Caco-2 (cell line): ENCODE measurements at places on chromosomes 2 and 18. TPM values are rescaled to one million over a fixed set of nuclear protein-coding genes. Genes with fewer than 3 reads are reported as not detected.

GRCh38 chr2:188378371-188378950 is 86.8 kb downstream of the GULP1 start:
- H3K27me3 ChIP-seq: no peaks in the 10 kb centered on the region
- H3K4me3 ChIP-seq: no peak overlapping the region
- DNase-seq: no peak
- no peak overlapping the region for H3K27ac ChIP-seq

GRCh38 chr2:144421606-144422510 is 98.1 kb downstream of the ZEB2 start:
- no peaks in the 10 kb centered on the region for H3K36me3 ChIP-seq
- H3K27ac ChIP-seq: no peak overlapping the region
- H3K4me3 ChIP-seq: no peak overlapping the region
- no peak for DNase-seq

DNA sequence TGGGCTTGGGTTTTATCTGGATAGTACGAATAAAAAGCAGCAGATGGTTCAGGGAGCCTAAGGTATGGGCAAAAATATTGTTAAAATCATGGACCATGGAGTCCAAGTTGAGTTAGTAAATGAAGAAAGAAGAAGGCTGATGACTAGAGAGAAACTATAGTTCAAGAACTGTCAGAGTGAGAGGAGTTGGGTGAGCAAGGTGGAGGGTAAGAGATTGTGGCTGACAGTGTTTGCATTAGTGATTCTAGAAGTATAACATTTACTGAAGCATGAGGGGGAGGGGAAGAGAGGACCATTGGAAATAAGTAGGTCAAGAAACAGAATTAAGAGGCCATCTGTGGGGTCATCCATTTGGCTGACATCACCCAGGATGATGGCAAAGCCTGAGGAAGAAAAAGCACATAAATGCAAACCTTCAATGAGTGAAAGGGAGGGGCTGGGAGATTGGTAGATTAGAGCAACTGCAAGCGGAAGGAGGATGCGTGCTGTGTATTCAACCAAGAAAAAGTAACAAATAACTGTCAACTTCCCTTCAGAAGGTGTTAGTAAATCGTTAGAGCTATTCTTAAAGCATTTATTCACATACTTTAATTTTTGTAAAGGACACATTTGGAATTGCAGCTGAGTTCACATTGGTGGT is 392.8 kb downstream of the TSN start:
- no peak overlapping the region for H3K27ac ChIP-seq
- no peaks in the 10 kb centered on the region for H3K4me1 ChIP-seq
- no peaks in the 10 kb centered on the region for H3K27me3 ChIP-seq

GRCh38 chr2:103959174-103960128 is 894.5 kb upstream of the POU3F3 start:
- peak; percentile 59 for DNase-seq
- no peaks in the 10 kb centered on the region for H3K4me1 ChIP-seq
- no peaks in the 10 kb centered on the region for H3K27me3 ChIP-seq
- no peak overlapping the region for H3K4me3 ChIP-seq
- H3K36me3 ChIP-seq: no peaks in the 10 kb centered on the region
- no peak overlapping the region for H3K27ac ChIP-seq

DNA sequence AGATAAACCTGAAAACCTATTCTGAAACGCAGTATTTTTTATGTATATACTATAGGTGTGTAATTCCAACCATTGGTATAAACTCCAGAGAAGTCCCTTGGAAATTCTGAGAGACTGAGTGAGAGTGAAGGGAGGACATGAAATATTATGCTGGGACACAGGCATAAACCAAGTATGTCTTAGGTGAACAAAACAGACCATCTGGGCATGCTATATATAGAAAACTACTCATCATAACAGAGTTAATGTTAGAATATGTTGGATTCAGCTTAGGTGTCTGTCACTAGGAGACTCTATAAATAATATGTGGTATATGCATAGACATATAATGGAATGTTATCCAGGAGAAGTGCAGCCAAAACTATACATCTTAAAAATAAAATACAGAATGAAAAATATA is 282.6 kb downstream of the LRP1B start:
- no peaks in the 10 kb centered on the region for H3K27me3 ChIP-seq
- no peak overlapping the region for H3K4me3 ChIP-seq
- H3K4me1 ChIP-seq: no peaks in the 10 kb centered on the region
- H3K27ac ChIP-seq: no peak overlapping the region

- no peak overlapping the region for H3K4me3 ChIP-seq
- no peak for DNase-seq
- peaks cover 2% of the 10 kb centered on the region for H3K36me3 ChIP-seq
Observed at GRCh38 chr2:120256651-120257000, 4.0 kb downstream of the RALB start.

GRCh38 chr2:219870041-219870440 is 242.6 kb downstream of the SLC4A3 start:
- H3K4me1 ChIP-seq: no peaks in the 10 kb centered on the region
- DNase-seq: no peak
- H3K27ac ChIP-seq: no peak overlapping the region
- no peak overlapping the region for H3K4me3 ChIP-seq
- H3K27me3 ChIP-seq: no peaks in the 10 kb centered on the region
- H3K36me3 ChIP-seq: no peaks in the 10 kb centered on the region

DNA sequence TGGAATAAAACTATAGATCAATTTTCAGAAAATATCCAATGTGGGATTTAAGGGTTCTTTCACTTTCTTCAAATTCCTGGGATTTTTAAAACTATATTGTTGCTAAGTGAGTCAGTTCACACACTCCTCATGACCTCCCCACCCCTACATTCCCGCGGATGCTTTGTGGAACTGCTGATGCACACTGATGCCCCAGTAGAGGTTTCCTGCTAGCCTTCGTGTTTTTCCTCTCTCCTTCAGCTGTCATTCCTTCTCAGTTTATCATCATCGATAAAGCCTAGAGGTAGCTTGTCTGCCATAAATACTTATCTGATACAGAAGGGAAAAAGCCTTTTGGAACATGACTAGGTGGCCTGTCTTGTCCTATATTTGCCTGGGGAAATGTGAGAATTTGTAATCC is 67.4 kb upstream of the GALNT5 start:
- no peak overlapping the region for H3K4me3 ChIP-seq
- no peak for DNase-seq
- H3K4me1 ChIP-seq: no peaks in the 10 kb centered on the region
- no peaks in the 10 kb centered on the region for H3K36me3 ChIP-seq
- no peaks in the 10 kb centered on the region for H3K27me3 ChIP-seq

DNA sequence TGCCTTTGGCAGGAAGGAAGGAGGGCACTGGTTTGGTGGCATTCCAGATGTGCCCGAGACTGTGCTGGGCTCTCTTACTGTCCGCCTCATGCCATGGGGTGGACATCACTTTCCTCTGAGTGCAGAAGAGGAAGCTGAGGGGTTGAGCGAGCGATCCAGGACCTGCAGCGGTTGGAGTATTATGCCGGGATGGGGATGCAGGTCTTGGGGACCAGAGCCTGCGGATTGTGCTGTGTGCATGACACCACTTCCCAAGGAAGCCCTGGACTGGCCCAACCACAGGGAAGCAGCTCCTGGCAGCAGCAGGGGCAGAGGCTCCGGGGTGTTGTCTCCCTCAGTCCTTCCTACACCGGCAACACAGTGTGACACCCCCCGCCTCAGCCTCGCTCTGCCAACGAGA is 44.5 kb downstream of the ATP6V1C2 start:
- peaks cover 22% of the 10 kb centered on the region for H3K4me1 ChIP-seq
- no peaks in the 10 kb centered on the region for H3K27me3 ChIP-seq
- no peak for DNase-seq
- H3K27ac ChIP-seq: peak overlapping the region; percentile 99
- no peaks in the 10 kb centered on the region for H3K36me3 ChIP-seq
- H3K4me3 ChIP-seq: no peak overlapping the region

DNA sequence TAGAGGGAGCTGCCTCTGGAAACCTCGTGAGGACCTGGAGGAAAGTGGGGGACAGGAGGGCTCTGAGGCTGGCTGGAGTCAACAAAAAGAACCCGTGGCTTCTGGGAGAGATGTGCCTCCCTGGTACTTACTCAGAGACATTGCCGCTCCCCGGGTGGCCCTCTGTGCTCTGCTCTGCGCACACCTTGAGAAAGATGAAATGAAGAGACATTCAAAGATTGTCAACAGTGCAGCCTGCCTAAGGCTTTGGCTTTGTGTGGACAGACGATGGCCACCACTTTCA is 14.5 kb downstream of the CYS1 start:
- no peak overlapping the region for H3K4me3 ChIP-seq
- H3K36me3 ChIP-seq: no peaks in the 10 kb centered on the region
- DNase-seq: no peak
- H3K4me1 ChIP-seq: no peaks in the 10 kb centered on the region

DNA sequence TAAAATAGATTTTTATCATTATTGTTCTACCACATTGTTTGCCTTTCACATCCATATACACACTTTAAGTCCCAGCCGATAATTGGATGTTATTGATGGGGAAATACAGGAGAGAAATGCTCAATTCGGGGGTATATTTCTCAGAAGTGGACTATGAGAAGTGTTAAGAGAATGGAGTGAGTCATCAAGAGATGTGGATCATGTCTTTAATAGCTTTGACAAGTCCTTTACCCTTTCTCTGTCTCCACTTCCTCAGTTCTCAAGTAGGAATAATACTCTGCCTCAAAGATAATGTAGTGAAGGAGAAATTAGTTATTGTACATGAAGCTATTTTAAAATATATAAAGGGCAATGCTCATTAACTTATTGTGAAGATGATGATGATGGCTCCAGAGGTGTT is 1017.6 kb upstream of the PIK3C3 start:
- no peak overlapping the region for H3K27ac ChIP-seq
- no peak for DNase-seq
- H3K4me1 ChIP-seq: no peaks in the 10 kb centered on the region
- no peaks in the 10 kb centered on the region for H3K36me3 ChIP-seq

GRCh38 chr2:173762221-173762620 is 203.0 kb downstream of the SP3 start:
- H3K4me1 ChIP-seq: no peaks in the 10 kb centered on the region
- H3K4me3 ChIP-seq: no peak overlapping the region
- H3K36me3 ChIP-seq: no peaks in the 10 kb centered on the region
- DNase-seq: no peak
- H3K27me3 ChIP-seq: no peaks in the 10 kb centered on the region

GRCh38 chr2:164000176-164000575 is 264.4 kb upstream of the FIGN start:
- H3K4me3 ChIP-seq: no peak overlapping the region
- no peak overlapping the region for H3K27ac ChIP-seq
- no peaks in the 10 kb centered on the region for H3K4me1 ChIP-seq
- no peak for DNase-seq

DNA sequence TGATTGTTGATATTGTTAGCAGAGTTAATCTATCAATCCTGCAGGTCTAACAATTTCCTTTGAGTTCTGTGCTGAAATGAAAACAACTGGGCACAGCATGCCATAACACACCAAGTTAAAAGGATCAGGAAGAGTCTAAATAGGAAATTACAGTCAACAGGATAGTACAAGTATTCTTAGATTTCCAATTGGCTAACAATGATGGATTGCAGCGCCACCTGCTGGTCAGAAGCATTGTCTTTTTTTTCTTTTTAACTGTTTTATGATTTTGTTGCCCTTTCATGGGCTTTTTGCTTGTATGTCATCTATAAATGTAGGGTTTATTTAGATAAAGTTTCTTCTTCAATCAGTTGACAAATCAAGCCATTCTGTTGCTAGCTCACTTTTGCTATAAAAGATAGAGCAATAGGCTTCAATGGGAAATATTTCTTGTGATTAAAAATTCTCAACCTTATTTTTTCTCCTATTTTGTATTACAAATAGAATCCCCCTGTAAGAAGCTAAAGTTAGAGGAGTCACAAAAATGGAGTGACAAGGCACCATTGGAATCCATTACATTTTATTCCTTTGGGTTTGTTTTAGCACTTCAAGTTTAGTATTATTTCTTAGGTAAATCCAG is 40.8 kb upstream of the RPRM start:
- no peaks in the 10 kb centered on the region for H3K36me3 ChIP-seq
- H3K27ac ChIP-seq: no peak overlapping the region
- no peak overlapping the region for H3K4me3 ChIP-seq
- DNase-seq: no peak

- DNase-seq: no peak
- no peaks in the 10 kb centered on the region for H3K27me3 ChIP-seq
- H3K36me3 ChIP-seq: peaks cover 2% of the 10 kb centered on the region
- no peak overlapping the region for H3K4me3 ChIP-seq
- H3K4me1 ChIP-seq: no peaks in the 10 kb centered on the region
Observed at GRCh38 chr2:32482471-32482870, 125.6 kb downstream of the BIRC6 start.

- H3K4me3 ChIP-seq: no peak overlapping the region
- no peak for DNase-seq
- H3K27me3 ChIP-seq: no peaks in the 10 kb centered on the region
- H3K36me3 ChIP-seq: no peaks in the 10 kb centered on the region
- H3K27ac ChIP-seq: peak overlapping the region; percentile 53
- peaks cover 41% of the 10 kb centered on the region for H3K4me1 ChIP-seq
Observed at GRCh38 chr2:173651891-173652290, 297.2 kb downstream of the CDCA7 start.

- no peaks in the 10 kb centered on the region for H3K36me3 ChIP-seq
- no peaks in the 10 kb centered on the region for H3K4me1 ChIP-seq
- DNase-seq: no peak
- no peak overlapping the region for H3K27ac ChIP-seq
Observed at GRCh38 chr2:30759481-30759880, 47.8 kb downstream of the CAPN13 start.

DNA sequence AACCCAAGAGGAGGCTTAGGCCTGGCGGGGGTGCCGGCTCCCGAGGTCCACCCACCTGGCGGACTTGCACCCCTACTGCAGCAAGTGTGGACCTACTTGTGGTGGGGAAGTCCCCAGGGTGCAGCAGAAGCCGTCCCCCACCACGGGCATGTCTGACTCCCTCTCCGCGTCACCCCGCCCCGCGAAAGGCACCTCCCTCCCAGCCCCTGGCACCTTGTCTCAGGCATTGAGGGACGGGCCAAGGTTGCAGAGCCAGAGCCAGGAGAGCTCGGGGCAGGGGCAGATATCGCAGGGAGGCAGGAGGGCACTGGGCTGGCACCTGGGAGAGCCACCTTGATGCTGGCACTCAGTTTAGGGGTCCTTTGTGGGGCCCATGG is 19.0 kb downstream of the CROCC2 start:
- DNase-seq: no peak
- no peak overlapping the region for H3K27ac ChIP-seq
- no peak overlapping the region for H3K4me3 ChIP-seq
- H3K4me1 ChIP-seq: no peaks in the 10 kb centered on the region
- H3K27me3 ChIP-seq: no peaks in the 10 kb centered on the region

Gene RAB31
- total RNA-seq: 9.5 and 14.5 TPM in 2 replicates

Gene CUL3
- total RNA-seq: 66.0 and 66.3 TPM in 2 replicates

Gene MYO3B
- total RNA-seq: 0.09 and 0.21 TPM in 2 replicates

Gene SIX2
- 0.88 and 1.9 TPM in 2 replicates for total RNA-seq

Gene C2orf80
- total RNA-seq: not detected in 2 replicates

Gene CTNNA2
- not detected in 2 replicates for total RNA-seq

Gene HTRA2
- 27.0 and 27.3 TPM in 2 replicates for total RNA-seq
